ENCODE measurements at places on chromosomes 7 and 10. TPM values are rescaled to one million over a fixed set of nuclear protein-coding genes. Genes with fewer than 3 reads are reported as not detected.

GRCh38 chr7:22639396-22639795, 87.6 kb upstream of the IL6 start:
- DNase-seq, result no peak

GRCh38 chr7:157241631-157242030, 95.2 kb upstream of the DNAJB6 start:
- DNase-seq, result no peak

DNA sequence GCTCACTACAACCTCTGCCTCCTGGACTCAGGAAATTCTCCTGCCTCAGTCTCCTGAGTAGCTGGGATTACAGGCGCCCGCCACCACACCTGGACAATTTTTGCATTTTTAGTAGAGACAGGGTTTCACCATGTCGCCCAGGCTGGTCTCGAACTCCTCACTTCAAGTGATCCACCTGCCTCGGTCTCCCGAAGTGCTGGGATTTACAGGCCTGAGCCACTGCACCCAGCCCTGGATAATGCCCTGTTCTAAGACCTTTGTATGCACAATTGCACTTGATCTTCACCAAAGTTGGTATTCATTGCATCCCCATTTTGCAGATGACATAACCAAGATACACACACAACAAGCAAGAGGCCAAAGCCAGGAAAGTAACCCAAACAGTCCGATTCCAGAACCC, 97.7 kb upstream of the CARD11 start:
- DNase-seq, result no peak

- no peak for DNase-seq
Observed at GRCh38 chr10:58894929-58895328, 281.5 kb upstream of the PHYHIPL start.

Gene CALN1
- total RNA-seq, result not detected

Gene RASSF4
- 103 TPM for total RNA-seq

Gene FAM241B
- 5.3 TPM for total RNA-seq

Gene TET1
- total RNA-seq, result 2.2 TPM
